ENCODE measurements at places on chromosomes 6 and 20. TPM values are rescaled to one million over a fixed set of nuclear protein-coding genes. Genes with fewer than 3 reads are reported as not detected.

Gene ELOVL4
- 2.7 TPM for total RNA-seq

Gene STK38
- 15.8 TPM for total RNA-seq

Gene TSHZ2
- 16.7 TPM for total RNA-seq

Gene TP53INP2
- 7.2 TPM for total RNA-seq

Gene MKKS
- total RNA-seq: 10.0 TPM

Gene IL20RA
- 0.54 TPM for total RNA-seq

Gene SSTR4
- total RNA-seq: not detected

Gene EEF1A2
- total RNA-seq: not detected

All from cardiac ventricle fibroblast (primary cell).